ENCODE measurements at places on chromosomes 4 and X. TPM values are rescaled to one million over a fixed set of nuclear protein-coding genes. Genes with fewer than 3 reads are reported as not detected.

- no peak for DNase-seq
Observed at GRCh38 chr4:85889314-85889713, 414.4 kb downstream of the ARHGAP24 start.

- no peak for DNase-seq
Observed at GRCh38 chrX:43373032-43373431, 283.1 kb upstream of the MAOA start.

DNA sequence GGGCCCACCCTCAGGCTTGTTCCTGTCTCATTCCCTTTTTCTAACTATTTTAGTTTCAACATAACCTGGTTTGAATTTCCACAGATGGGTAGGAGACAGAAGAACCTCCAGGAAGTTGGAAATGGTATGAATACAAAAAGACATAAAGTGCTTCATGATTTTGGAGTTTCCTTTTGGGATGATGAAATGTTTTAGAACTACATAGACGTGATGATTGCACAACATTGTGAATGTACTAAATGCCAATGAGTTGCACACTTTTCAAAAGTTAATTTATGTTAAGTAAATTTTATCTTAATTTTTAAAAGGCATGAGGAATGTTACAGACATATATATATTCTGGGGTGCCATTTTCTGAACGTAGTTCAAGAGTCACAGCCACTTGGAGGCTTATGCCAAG lies 41.1 kb upstream of the IBSP start:
- DNase-seq = no peak

DNA sequence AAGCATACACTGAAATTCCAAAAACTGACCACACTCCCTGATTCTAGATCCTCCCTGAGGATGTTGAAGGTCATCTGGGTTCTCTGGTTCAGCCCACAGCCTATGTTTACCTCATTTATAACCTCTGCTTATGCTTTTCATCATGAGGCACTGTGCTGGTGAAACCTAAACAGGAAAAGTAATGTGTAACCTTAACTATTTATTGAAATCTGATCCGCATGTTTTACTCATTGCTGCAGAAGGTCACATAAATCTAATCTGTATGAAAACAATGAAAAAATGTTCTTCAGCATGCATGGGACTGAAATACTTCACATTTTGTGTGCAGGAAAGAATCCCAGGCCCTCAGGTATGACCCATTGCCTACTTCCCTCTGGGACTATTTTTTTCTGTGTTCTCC lies 30.3 kb downstream of the UCHL1 start:
- DNase-seq = no peak

DNA sequence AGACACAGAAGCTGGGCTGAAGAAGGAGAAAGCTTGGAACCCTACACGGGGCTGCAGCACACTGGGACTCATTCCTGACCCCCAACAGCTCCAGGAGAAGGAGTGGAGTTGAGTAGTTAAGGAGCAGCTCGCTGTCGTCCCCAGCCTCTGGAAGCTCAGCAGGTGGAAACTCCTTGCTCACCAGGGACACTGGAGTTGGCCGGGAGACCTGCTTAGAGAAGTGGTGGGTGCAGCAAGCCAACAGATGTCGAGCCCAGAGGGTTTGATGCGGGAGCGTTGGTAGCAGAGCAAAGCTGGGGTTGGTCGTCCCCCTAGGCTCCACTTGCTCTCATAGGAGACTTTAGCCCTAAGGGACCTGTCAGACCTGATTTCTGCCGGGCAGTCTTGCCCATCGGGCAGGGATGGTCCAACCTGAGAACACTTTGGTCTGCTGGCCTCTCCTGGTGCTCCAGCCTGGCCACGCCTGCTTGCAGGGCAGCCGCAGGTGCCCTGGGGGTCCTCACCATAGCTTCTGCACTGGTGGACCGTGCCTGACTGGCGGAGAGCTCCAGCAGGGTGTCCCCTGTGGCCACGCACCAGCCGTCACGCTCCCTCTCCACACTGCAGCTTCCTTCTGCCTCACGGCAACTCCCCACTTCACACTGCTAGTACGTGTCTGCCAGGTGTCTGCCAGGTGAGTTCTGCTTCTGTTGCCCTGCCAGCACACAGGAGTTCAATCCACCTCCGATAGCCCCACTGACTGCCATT lies 353.7 kb downstream of the GASK1B start:
- DNase-seq = no peak

- DNase-seq = no peak
Observed at GRCh38 chr4:23297327-23297726, 592.5 kb downstream of the PPARGC1A start.

- DNase-seq = no peak
Observed at GRCh38 chr4:158588777-158589176, 67.1 kb downstream of the RXFP1 start.

- DNase-seq = no peak
Observed at GRCh38 chr4:159002950-159003349, 99.9 kb upstream of the RAPGEF2 start.

- DNase-seq = no peak
Observed at GRCh38 chrX:149648932-149649331, 17.3 kb upstream of the TMEM185A start.

DNA sequence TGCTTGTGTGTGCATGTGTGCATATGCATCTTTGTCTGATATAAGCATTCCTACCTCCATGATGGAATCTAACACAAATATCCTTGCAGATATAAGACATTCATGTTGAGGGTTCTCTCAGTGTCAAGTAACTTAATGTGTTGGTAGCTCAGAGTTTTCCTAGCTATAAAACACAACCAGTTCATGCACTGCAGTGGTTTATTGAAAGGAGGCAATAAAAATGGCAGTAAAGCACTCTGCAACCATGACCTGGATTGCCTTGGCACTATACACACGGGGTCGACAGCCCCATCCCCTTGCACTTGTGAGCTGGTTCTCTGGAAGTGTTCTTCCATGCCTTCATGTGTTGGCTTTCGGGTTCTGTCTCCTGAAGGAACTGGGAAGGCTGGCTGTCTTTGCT lies 38.9 kb downstream of the GPC4 start:
- DNase-seq = no peak

- no peak for DNase-seq
Observed at GRCh38 chrX:129933700-129934099, 27.7 kb downstream of the UTP14A start.

GRCh38 chr4:38071801-38072431 lies 111.7 kb downstream of the PTTG2 start:
- no peak for DNase-seq

GRCh38 chrX:80430826-80431504 lies 10.7 kb downstream of the TENT5D start:
- no peak for DNase-seq

- DNase-seq = no peak
Observed at GRCh38 chr4:153210727-153211126, 6.5 kb downstream of the TRIM2 start.

DNA sequence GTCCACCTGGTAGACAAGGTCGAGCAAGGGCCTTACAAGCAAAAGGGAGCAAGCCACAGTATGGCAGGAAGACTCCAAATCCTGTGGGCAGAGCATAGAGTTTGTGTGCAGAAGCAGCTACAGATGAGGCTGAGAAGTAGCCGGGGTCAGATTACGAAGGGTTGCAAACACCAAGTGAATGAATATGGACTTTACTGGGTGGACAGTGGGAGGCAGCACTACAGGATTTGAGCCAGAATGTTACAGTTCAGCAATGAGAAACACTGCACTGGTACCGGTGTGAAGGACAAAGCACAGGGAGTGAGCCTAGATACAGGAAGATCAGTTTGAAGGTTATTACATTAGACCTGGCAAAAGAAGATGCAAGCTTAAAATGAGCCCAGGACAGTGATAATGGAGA lies 46.1 kb upstream of the HOPX start:
- DNase-seq = no peak

DNA sequence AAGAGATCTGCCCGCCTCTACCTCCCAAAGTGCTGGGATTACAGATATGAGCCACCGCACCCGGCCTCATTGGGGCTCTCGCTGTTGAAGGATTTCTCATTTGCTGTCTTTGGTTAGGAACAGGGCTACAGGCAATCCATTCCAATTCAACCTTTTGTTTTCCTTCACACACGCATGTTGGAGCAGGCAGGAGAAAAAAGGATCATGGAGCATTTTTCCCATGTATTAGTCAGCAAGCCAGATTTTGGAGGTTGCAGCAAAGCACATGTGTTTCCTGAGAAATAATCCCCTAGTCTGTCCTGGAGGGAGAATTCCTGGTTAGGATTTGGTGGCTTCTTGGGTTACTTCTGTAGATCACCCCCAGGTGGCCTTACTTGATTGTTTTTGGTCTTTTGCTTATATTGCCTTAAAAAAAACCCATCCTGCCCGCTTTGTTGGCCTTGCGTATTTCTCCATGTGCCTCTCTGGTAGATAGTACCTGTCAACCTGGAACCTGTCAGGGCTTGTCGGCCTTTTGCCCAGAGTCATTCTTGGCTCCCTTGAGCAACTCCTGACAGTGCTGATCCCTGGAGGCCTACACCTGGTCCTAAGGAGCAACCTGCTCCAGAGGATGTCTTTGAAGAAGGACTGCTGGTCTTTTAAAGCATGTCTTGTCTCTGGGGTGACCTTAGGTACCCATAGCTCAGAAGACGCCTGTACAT lies 82.4 kb upstream of the CLCN4 start:
- no peak for DNase-seq

- peak; percentile 73 for DNase-seq
Observed at GRCh38 chr4:99324979-99325378, 3.8 kb upstream of the ADH1B start.

TMSB15A gene
- not detected for total RNA-seq

KCND1 gene
- 6.5 TPM for total RNA-seq

C4orf51 gene
- not detected for total RNA-seq

CLCN4 gene
- 8.0 TPM for total RNA-seq

HDX gene
- 6.0 TPM for total RNA-seq

FMR1NB gene
- total RNA-seq = not detected

SLC49A3 gene
- total RNA-seq = 13.9 TPM

TMEM156 gene
- total RNA-seq = 3.3 TPM
